Fibroblast of upper back skin (primary cell): ENCODE measurements at places on chromosomes 16 and 17.

- DNase-seq = no peak
Measured at GRCh38 chr17:69506489-69506888, 92.0 kb downstream of the MAP2K6 start.

DNA sequence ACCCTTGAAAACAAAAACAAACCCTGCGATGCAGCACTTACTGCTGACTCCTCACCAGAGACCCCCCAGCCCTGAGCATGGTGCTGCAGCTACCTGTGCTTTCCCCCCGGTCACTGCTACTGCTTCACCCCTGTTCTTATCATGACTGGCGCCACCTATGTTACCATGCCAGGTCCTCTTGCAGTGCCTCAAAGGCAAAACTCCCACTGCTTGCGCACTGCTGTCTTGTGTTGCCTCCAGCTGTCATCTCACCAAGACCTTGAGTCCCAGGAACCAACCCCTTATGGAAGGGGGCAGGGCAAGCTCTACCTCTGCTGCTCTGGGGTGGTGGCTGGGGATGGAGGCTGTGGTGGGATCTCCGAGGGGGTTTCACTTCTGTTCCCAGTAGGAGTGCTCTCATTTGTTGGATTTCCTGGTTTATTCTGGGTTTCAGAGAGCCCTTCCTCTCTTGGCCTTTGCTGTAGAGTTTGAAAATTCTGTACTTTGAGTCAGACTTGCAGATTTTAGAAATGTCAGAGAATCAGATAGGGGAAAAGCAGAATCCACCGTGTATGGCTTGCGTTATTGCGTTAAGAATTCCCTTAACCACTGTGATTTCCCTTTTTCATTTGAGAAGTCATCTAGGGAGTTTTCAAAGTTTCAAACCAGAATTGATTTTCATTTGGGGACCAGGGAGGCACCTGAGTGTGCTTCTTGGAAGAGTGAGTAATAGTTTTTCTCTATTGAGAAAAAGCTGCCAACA lies 96.6 kb downstream of the SPECC1 start:
- DNase-seq = no peak

GRCh38 chr17:41332239-41332638 lies 16.7 kb upstream of the KRTAP17-1 start:
- no peak for DNase-seq

- peak; percentile 52 for DNase-seq
Measured at GRCh38 chr17:78313735-78314648, 45.9 kb downstream of the SOCS3 start.

DNA sequence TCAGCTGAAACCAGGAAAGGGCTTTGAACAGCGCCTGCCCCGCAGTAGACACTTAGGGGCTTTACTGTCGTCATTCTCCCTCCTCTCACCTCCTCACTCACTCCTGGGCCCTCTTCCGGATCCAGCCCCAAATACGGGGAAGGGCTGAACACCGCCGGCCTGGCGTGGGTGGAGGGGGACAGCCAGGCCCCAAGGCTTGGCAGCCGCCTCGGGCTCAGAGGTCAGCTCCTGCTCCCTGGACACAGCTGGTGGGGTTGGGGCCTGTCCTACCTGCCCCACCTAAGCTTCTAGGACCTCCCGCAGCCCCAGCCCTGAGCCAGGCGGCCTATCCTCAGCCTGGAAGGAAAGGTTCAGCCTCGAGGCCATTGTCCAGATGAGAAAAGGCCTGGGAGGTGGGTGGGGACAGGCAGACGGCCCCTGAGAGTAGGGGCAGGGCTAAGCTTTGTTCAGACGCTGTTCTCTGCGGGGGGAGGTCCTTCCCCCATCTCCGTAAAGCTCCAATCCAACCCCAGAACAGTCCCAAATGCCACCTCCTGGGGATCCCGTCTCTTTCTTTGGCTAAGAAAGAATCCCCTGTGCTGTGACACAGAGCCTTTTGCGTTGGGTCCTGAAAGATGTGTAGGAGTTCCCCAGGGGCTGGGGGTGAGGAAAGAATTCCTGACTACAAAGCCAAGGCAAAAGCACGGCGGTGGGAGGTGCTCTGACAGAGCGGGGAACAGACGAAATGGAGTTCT lies 881 bp upstream of the LLGL1 start:
- peak; percentile 51 for DNase-seq

DNA sequence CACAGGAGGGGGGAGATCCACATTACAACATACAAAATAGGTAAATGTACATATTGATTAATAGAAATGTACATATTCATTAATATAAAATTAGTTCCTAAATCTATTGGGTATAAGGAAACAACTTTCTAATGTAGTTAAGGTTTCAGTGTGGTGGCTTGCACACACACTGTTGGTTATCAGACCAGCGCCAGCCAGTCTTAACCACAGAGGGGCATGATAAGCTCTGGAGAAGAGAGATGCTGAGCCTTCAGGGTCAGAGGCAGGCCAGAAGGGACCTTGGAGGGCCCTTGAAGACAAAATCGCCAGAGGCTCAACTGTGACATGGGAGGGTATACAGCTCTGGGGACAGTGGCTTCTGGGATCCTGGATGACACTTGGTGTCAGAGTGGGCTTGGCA lies 10.9 kb upstream of the ZFP90 start:
- DNase-seq = no peak

GRCh38 chr17:76136276-76137000 lies 4.6 kb downstream of the FOXJ1 start:
- DNase-seq = no peak

DNA sequence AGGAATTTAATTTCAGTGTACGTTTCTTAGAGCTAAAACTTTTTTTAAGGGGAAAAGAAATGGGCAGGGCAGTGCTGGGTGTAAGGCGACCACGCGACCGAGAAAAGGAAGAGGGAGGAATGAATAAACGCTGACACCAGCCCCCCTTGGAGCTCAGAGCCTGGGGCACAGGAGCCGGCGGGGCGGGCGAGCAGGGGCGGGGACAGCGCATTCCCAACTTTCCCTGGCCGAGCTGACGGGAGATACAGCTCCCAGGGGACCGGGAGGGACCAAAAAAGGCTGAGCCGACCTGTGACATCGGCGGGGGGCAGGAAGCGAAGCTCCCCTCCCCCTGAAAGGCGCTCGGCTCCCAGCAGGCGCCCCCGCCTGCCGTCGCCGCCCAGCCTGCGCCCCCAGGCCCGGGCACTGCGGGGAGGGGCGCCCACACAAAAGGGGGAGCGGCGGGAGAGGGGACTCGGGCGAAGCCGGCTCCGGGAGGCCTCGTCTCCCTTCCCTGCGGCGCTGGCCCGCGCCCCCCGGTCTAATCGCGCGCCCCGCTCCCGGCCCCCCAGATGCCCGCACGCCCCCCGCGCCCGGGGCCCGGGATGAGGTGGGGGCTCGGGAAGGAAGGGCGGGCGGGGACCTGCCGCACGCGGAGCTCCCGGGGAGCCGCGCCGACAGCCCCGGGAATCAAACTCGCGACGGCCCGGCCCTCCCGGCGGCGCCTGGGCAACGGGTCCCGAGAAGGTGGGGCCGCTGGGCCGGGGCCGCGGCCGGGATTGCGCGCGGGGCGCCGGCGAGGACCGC lies 622 bp downstream of the CUEDC1 start:
- peak; percentile 65 for DNase-seq

GRCh38 chr16:79519448-79519847 lies 81.1 kb downstream of the MAF start:
- no peak for DNase-seq

- DNase-seq = no peak
Measured at GRCh38 chr17:74324521-74324920, 1.5 kb upstream of the KIF19 start.

GRCh38 chr17:1710807-1711553 lies 803 bp upstream of the TLCD2 start:
- peak; percentile 47 for DNase-seq

DNA sequence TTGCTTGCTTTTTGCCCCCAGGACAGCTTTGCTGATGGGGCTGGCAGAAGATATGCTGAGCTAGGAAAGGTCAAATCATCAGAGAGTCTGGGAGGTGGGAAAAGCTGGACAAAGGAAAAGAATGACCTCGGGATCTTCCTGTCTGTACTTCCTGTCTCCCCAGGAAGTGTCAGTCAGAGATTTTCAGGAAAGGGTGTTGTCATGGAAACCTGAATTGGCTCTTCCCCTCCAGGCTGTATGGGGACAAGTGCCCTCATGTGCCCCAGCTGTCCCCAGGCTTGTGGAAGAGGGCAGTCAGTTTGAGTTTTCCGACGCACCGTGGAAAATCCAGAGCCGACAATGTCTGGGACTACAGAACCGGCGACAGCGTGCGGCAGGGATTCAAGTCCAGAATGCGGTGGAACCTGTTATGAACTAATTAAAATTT lies 122.7 kb upstream of the ZFHX3 start:
- DNase-seq = no peak

DNA sequence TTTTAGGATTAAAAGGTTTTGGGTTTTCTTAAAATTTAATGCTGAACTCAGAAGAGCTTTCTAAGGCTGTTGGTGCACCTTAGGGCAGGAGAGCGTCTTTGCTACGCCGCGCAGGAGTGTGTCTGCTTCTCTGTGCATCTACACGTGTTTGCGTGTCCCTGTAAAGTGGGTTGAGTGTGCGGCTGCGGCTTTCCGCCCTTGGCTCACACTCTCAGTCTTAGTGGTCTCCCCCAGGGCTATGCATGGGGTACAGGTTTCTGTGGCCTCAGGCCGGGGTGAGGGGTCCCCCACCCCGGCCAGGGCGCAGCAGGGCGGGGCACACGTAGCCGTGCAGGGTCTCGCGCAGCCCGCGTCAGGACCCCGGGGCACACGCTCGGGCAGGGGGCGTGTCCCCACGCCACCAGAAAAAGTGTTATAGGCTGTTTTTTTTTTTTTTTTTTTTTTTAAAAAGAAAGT lies 727 bp upstream of the TENT4B start:
- DNase-seq = no peak

GRCh38 chr16:4693956-4694641 lies 737 bp downstream of the NUDT16L1 start:
- DNase-seq = peak; percentile 54

- no peak for DNase-seq
Measured at GRCh38 chr16:11042191-11042590, 97.8 kb downstream of the CLEC16A start.

DNA sequence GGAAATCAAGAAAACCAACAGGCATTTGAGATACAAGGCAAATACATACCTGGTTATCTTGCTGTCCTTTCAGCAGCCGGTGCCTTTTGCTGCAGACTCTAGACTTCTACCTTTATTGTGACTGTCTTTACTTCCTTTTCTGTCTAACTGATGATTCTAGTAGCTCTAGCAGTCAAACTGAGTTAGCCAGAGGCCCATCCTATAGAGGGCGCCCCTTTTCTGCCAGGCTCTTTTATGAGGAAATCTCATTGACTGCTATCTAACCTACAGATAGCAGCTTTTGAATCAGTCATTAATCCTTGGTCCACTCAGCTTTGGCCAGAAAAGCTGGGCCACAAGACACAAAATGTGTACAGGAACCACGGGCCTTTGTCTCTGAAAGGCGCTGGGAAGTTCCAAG lies 87.5 kb upstream of the WSB1 start:
- DNase-seq = no peak

GRCh38 chr16:23908790-23909189 lies 73.0 kb downstream of the PRKCB start:
- no peak for DNase-seq

DNA sequence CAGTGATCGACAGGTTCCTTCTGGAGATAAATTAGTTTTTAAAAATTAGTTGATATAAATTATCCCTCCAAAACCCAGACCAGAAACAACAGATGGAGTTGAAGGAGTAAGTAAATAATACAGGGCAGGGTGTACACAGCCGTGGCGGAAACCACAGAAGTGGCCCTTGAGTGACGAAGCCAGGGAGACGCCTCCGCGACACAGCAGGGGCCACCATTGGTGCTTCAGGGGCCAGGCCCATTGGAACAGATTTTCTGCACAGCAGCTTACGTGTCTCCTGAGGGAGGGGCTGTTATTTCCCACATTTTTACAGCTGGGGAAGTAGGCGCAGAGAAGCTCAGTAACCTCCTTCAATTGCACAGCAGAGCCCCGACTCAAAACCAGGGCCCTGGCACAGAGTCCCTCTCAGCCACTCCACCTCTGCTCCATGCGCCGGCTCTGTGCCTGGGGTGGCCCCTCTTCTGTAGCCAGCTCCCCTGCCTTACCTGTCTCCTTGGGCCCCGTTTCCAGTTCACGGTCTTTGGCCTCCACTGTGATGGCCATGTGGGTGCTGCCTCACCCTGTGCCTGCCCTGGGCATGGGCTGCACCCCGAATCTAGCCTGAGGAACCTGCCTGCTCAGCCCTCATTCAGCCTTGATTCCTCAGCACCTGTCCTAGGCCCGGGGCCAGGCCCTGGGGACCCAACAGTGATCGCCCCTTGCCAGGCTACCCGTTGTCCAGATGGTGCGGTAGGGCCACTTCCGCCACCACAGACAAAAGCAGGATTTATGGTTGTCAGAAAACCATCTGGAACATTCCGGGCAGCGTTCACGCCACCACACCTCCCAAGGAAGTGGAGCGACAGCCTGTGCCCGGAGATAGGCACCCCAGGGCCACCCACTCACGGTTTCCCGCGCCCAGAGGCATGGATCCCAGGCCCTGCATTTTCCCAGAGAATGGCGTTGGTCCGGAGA lies 128.5 kb upstream of the GSE1 start:
- no peak for DNase-seq

GRCh38 chr17:31660684-31661083 lies 198.4 kb downstream of the COPRS start:
- DNase-seq = no peak

DNA sequence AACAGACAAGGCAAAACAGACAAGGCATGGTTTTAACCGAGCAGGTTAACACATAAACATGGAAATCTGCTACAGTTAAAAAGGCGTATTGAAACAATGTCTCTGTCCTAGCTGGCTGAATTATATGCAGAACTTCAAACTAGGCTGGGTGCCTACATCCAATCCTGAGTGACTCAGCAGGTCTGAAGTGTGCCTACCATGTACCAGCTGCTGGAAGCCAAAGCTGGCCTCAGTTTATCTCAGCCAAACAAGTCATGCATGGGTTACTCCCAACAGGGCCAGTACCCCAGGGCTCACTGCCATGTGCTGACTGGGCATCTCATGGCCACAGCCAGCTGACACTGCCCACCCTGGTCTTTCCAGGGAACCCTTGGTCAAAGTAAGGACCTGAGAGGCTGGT lies 4.0 kb downstream of the C1QBP start:
- DNase-seq = no peak

- DNase-seq = no peak
Measured at GRCh38 chr17:31686495-31686894, 172.5 kb downstream of the COPRS start.
